ENCODE measurements at places on chromosomes 16 and 17. TPM values are rescaled to one million over a fixed set of nuclear protein-coding genes. Genes with fewer than 3 reads are reported as not detected.

Gene ZG16
- total RNA-seq = not detected

Gene SNX20
- total RNA-seq = not detected

Gene CCDC78
- 5.0 TPM for total RNA-seq

Gene GNAO1
- 2.3 TPM for total RNA-seq

Gene AGRP
- total RNA-seq = not detected

Gene C1QL1
- total RNA-seq = 0.10 TPM

Gene FOXC2
- 3.0 TPM for total RNA-seq

Gene POLDIP2
- total RNA-seq = 95.1 TPM

Gene TMED6
- not detected for total RNA-seq

Gene SDR42E2
- not detected for total RNA-seq

Gene MLYCD
- total RNA-seq = 1.2 TPM

Gene EVI2B
- total RNA-seq = not detected

Gene PRSS33
- not detected for total RNA-seq

Gene LRRC36
- total RNA-seq = not detected

Gene CCL15
- total RNA-seq = not detected

Gene PEX12
- total RNA-seq = 8.4 TPM

Gene CARD14
- total RNA-seq = 0.32 TPM

Gene GJD3
- not detected for total RNA-seq

Gene TCF25
- total RNA-seq = 65.9 TPM

Gene IRX3
- total RNA-seq = 14.1 TPM

Gene HOXB3
- total RNA-seq = 8.8 TPM

Data from SJCRH30 (cell line).